ENCODE measurements at places on chromosomes 3 and 15.

GRCh38 chr3:134808835-134809234, 13.8 kb downstream of the EPHB1 start:
- DNase-seq = no peak

GRCh38 chr3:16474216-16474615, 39.3 kb downstream of the RFTN1 start:
- no peak for DNase-seq

- no peak for DNase-seq
Observed at GRCh38 chr3:51987568-51987967, 4.2 kb downstream of the ACY1 start.

GRCh38 chr3:186975726-186976125, 45.4 kb downstream of the ST6GAL1 start:
- no peak for DNase-seq

GRCh38 chr3:108085370-108085769, 5.5 kb downstream of the CD47 start:
- DNase-seq = no peak

GRCh38 chr3:143421556-143421955, 302.0 kb downstream of the CHST2 start:
- DNase-seq = no peak
